ENCODE measurements at places on chromosomes 2 and 18. TPM values are rescaled to one million over a fixed set of nuclear protein-coding genes. Genes with fewer than 3 reads are reported as not detected.

PAIP2B gene
- 5.4 TPM for total RNA-seq

CCDC74A gene
- total RNA-seq, result 5.3 TPM

IRS1 gene
- total RNA-seq, result 16.6 TPM

DNA sequence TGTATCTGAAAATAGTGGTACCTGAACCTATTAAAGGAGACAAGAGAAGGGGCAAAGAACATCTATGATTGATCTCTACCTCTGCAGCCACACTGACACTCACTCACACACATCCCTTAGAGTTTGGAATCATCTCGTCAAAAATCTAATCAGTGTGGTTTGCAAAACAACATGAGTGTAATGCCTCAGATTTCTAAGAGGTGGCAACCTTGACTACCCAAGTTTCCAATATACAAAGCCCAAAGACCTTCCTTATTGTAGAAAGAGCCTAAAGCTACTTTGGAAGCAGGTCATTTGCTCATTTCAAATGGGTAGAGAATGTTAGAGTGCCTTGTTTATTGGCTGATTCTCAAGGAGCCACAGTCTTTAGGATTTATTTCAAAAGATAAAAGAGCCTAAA is 444.9 kb downstream of the ARHGAP15 start:
- DNase-seq, result no peak

ASB18 gene
- total RNA-seq, result not detected

All from aorta (tissue), 5 donors.